Stimulated activated CD4-positive, alpha-beta T cell treated with anti-CD3 and anti-CD28 coated beads, Interleukin-15, amount 100 ng/mL, for 1 hour (primary cell): ENCODE measurements at places on chromosomes 1 and 21.

DNA sequence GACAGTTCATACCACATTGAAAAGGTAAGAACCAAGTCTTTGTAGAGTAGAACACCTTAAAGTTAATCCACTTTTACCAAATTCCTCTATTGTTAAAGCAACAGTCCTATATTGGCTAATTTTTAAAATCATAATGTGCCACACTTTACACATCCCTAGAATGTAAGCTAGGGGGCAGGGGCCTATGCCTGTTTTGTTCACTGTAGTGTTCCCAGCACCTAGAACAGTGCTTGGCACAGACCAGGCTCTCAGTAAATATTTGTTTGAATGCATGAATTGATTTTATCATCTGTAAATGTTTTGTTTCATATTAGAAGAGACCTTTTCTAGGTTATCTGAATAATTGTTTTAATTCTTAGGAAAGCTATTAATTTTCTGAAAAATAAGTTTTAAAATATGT is 9.1 kb downstream of the SMAP2 start:
- no peak for DNase-seq

DNA sequence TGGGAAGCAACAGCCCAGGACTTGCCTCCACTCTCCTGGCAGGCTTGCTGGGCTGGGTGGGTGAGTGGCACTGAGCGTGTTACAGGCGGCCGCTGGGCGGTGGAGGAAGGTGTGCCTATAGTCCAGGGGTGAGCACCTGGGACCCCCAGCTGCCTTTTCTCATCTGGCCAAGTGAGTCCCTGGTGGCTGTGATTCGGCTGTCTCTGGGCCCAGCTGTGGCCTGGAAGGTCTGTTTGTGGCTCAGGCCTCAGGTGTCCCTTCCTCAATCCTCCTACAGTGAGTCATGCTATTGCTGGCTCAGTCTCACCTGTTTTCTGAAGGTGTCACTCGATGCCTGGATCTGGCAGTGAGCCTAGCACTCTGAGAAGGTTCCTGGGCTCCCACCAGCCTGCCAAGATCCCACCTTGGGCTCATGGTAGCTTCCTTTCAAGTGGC is 564.2 kb downstream of the PTPRU start:
- DNase-seq = no peak

DNA sequence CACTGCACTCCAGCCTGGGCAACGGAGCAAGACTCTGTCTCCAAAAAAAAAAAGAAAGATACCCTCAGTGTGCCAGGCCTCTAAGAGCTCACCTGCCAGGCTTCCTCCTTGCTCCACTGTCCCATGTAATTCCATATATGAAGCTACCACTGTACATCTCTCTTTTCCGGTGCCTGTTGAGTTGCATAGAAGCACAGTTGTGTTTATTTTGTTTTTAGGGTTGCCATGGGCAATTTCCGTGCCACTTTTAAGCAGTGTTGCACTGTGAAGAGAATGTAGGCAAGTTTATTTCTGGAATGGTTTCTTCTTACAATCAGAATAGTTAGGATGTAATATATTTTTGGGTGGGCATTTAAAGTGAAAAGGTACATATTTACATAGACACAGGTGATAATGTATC is 23.3 kb downstream of the MR1 start:
- DNase-seq = no peak

DNA sequence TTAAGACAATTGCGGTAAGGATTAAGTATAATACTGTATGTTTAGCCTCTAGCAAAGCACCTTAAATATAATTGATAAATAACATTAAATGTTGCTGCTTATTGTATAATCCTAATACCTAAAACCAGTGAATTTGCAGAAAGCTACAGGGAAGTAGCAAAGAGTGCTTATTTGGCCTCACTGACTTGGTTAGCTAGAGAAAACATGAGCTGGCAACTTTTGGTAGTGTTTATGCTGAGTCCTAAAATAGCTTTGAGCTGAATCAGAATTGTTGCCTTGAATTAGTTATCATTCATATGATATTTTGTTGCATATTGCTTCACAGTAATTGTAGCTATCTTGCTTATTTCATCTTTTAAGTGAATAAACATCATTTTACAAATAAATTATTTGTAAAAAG is 3.5 kb downstream of the TRIM67 start:
- DNase-seq = no peak

DNA sequence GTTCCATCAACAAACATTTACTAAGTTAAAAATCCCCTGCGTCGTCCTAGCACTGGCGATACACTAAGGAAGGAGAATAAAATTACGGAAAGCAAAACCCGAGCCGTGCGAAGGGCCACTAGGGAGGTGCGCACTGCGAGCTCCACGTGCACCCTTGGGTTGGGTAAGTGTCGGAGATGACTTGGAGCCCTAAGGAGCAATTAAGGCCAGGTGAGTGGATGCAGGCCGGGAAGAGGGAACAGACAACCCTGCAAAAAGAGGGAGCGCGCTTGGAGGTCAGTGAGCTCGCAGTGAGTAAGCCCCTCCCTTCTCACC is 704 bp downstream of the WDR4 start:
- DNase-seq = no peak

GRCh38 chr21:17782051-17782450 is 37.1 kb downstream of the C21orf91 start:
- DNase-seq = no peak

DNA sequence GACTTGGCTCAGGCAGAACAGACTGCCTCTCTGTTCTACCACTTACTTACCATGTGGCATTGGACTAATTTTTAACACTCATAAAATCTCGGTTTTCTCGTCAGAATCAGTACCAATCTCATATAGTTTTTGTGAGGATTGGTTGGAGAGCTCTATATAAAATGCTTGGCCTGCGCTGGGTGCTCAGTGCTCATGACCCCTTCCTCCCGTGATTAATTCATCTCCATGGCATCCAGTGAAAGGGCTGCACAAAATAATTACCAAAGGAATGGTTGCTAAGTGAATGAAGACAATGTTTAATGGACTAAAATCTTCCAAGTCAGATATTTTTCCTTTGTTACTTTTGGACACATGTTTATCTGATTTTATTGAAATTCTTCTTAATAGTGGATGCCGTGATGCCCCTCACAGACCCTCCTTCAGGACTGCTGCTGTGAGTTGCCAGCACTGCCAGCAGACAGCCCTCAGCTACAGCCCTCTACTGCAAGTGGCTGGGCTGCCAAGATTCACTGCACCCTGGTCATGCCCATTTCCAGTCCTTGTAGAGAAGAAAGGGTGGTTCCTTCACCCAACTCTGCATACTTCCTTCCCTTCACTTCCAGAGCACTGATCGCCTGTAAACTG is 436.5 kb downstream of the LMO4 start:
- no peak for DNase-seq

- DNase-seq = no peak
Measured at GRCh38 chr1:245807306-245807705, 652.5 kb downstream of the KIF26B start.

DNA sequence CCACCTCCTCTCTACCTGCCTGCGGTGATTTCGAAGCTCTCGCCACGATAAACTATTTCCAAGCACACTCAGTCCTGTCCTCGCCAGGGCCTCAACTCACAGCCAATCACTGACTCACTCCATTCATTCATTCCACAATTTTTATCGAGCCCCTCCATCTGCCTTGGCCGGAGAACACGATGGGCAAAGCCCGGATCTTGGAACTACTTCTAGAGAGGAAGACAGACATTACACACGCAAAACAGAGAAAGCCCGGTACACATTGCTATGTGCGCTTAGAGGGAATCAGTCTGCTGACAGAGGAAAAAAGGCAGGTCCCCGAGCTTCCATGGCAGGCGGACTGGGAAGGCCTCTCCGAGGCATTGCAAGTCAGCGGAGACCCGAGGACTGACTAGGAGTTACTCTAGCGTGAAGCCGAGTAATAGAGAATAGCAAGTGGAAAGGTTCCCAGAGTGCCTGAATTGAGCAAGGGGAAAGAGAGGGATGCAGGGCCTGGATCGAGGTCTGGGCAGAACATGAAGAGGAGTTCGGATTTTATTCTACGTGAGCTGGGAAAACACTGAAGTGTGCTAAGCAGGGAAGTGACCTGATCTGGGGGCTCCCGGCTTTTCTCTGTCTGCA is 54.2 kb upstream of the DNAJC6 start:
- DNase-seq = no peak

- no peak for DNase-seq
Measured at GRCh38 chr1:206890125-206891060, 6.8 kb upstream of the IL24 start.

DNA sequence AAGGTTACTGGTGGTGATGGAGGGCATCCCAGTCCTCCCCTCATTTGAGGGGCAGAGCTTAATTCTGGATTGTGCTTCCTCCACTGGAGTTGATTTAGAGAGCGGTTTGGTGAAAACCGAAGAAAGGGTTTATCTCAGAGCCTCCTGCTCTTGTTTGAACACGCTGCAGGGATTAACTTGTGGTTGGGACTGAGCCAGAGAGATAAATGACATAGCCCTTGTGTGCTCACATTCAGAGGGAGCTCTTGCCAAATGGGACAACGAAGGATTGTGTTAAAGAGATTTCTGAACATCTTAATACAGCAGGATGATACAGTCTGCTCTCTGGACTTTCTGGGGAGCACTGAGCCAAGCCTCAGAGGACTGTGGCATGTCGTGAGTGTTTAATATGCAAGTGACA is 308.2 kb downstream of the DISC1 start:
- no peak for DNase-seq

DNA sequence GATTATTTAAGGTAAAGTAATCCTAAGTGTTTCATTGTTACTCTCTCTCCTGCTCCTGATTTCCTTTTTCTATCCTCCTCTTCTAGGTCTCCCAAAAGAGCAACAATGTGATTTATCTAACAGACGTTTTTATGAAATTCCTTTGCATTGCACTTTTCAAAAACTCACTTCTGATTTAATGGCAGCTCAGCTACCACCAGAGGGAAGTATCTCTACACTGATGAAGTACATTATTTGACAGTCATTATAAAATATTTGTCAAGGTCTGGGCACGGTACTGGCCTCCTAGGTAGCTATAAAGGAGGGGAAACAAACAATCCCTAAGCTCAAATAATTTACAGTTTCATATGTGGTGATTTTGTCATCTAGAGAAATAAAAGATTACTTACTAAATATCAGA is 15.6 kb downstream of the TMPRSS15 start:
- no peak for DNase-seq

- DNase-seq = no peak
Measured at GRCh38 chr1:38561725-38562124, 297.8 kb downstream of the RRAGC start.

DNA sequence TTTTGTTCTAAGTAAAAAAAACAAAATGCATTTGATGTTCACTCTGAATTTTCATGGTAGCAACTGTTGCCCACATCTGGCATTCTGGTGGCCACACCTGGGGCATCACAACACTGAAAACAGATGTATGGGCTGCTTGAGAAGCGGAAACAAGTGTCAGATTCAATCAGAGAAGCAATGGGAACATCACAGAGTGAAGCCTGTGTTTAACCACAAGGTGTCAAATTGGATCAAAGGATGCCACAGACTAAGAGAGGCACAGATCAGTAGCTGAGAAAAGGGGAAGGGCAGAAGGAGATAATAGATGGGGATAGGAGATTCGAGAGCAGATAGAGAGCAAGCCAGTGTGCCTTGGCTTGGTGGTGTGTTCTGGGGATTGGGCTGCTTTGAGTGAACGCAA is 49.8 kb upstream of the MTF2 start:
- no peak for DNase-seq

GRCh38 chr1:63931468-63931867 is 157.7 kb downstream of the ROR1 start:
- no peak for DNase-seq

DNA sequence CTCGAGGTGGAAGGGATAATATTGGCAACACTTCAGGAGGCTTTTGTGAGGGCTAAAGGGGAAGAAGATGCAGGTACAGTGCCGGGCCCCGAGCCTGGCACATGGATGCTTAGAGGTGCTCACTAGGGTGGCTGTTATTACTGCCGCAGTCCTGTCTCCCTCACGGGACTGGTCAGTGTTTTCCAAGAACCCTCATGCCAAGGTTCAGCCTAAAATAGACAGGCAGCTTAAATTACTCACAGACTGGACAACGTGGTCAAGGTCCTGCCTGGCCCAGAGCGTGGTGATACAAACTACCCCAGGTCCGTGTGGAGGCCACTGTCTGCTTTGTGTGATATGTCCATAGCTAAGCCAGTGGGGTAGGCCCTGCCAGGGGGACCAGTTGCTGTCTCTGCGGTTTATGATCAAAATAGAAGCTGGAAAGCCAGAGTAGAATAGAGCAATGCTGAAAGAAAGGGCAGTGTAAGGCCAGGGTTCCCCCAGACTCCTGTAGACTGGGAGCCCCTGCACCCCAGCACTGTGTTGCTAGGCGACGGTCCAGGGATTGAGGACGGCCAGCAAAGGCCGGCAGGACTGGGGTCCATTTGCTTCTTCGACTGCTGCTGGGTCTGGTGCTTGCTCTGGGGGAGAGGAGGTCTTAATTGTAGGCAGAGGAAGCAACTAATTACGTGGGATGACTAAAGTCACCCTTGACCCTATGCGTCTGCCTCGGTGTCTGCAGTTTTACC is 36.1 kb downstream of the ELAPOR1 start:
- no peak for DNase-seq

DNA sequence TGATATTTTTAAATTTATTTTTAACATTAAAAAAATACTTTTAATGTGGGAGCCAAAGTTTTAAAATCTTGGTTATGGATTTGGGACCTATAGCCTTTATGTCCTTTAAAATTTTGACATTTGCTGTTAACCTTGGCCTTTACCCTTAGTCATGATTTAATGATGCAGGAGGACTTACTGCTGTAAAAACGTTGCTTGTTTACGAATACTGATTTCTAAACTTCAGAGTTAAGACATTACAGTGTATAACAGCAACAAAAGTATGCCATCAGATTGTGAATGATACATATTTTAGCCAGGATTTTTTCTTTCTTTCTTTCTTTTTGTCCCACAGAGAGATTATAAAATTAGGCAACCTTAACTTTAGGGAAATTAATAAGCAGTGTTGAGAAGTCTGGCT is 8.9 kb downstream of the RBM15 start:
- DNase-seq = no peak

DNA sequence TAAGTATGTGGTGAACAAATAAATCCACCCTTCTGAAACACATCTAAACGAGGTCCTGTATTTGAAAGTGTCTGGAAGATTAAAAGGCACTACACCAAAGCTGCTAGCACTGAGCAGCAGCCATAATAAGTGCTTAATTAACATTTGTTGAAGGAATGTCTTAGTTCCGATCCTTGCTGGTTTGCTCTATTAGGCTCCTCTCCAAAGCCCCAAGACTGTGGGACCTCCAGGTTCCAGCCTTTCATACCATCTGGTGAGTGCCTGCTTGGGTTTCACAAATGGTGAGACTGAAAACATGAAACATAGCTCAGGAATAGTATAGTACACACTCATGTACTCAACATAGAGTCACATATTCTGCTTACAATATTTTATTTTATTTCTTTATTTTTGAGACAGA is 640 bp upstream of the CYP2J2 start:
- no peak for DNase-seq

DNA sequence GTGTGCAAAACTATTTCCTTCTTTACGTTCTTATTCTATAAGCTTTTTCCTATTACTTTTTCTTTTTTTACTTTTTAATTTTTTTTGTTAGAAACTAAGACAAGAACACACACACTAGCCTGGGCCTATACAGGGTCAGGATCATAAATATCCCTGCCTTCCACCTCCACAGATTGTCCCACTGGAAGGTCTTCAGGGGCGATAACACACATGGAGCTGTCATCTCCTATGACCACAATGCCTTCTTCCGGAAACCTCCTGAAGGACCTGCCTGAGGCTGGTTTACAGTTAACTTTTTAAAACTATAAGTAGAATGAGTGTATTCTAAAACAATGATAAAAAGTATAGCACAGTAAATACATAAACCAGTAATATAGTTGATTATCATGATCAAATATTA is 10.3 kb upstream of the FAM89A start:
- DNase-seq = no peak

- no peak for DNase-seq
Measured at GRCh38 chr21:10539956-10540355, 18.6 kb downstream of the TPTE start.
